Body of pancreas (tissue), 4 donors: ENCODE measurements at places on chromosomes 6 and 20. TPM values are rescaled to one million over a fixed set of nuclear protein-coding genes. Genes with fewer than 3 reads are reported as not detected.
A peak's percentile ranks its signal among the peaks of the same experiment; 100 is the strongest.

DNA sequence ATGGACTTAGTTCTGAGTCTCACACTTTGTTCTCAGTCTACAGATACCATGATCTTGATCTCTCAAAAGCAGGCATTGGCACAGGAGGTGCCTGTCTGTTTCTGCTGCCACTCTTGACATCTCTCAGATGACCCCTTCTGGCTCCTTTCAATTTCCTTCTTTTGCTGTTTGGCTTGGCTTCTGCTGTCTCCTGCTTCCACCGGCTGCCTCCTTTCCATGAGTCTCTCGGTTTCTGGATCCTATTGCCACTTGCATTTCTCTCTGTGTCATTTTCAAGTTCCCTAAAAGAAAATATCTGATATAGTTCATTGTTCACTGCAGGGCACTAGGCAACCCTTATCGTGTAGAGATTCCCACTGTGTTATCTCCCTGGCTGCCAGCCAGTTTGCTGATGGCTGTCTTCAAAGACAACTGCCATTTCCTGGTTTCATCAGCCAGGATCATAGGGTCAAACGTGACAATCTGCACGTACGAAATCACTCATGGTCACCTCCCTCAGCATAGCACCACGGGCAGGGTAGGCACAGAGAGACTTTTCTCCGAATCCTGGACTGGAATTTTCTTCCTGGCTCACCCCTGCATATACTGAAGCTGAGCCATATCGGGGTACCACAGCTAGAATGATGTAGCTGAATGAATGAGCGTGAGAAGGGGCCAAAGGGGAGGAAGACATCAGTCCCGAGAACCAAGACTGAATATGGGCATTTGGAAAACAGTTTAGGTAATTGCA is 144.6 kb upstream of the TMEM170B start:
- DNase-seq, result peak; percentile 20

DSP gene
- total RNA-seq, result 85.0 TPM

ZBTB22 gene
- total RNA-seq, result 12.7 TPM

COL19A1 gene
- 0.26 TPM for total RNA-seq

DNA sequence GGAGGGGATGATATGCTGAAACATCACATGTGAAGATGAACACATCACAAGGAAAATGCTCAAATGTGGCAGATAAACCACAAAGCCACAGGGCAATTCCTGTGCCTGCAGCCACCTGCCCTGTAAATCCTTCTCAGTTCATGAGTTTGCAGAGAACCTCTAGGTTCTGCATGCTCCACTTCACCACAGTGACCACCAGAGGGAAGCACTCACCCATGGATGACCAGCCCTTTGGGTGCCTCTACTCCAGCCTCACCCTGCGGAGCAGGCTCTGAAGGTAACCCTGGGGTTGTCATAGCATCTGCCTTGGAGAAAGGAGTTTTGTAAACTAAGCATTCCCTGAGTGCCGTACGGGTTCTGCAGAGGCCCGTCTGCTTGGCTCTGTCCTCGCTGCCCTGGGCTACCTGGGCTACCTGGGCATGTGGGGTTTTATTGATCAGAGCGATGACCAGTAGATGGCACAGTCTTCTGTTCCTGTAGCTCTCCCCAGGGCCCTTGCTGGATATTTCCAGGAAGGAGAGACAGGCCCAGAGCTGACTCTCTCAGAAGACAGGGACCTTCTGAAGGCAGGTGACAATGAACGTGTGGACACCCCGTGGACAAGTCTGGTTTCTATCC is 31.7 kb upstream of the CST1 start:
- DNase-seq, result no peak

- no peak for DNase-seq
Observed at GRCh38 chr6:90370493-90370959, 73.9 kb upstream of the BACH2 start.

PTP4A1 gene
- 26.7 TPM for total RNA-seq

KLHDC3 gene
- total RNA-seq, result 29.7 TPM

- DNase-seq, result peak; percentile 74
Observed at GRCh38 chr20:3753098-3753497, 14.5 kb downstream of the ADISSP start.

DNA sequence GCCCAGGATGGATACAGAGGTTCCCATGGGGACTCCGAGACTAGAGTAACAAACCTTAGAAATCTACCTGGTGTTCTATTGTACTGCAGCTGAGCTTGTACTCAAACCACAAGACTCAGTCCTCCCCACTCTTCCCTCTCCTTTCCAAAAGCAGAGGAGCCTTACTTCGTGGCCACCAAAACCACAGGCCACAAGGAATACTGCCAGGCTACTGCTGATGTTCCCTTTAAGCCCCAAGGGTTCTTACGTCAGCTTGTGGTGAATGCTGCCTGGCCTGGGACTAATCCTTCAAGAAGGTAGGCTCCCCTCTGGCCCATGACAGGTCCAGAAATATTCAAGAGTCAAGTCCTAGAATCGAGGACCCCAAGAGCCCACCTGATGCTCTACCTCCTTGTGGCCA is 10.5 kb upstream of the DEFB128 start:
- DNase-seq, result no peak

DNA sequence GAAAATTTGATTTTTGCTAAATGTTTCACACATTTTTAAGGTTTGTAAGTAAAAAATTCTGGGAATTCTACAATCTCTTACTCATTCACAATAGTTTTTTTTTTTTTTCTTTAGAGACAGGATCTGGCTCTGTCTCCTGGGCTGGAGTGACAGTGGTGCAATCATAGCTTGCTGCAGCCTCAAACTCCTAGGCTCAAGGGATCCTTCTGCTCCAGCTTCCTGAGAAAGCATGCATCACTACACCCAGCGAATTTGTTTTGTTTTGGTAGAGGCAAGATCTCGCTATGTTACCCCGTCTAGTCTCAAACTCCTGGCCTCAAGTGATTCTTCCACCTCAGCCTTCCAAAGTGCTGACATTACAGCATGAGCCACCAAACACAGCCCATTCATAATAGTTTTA is 232.8 kb downstream of the GJA1 start:
- DNase-seq, result no peak

DNA sequence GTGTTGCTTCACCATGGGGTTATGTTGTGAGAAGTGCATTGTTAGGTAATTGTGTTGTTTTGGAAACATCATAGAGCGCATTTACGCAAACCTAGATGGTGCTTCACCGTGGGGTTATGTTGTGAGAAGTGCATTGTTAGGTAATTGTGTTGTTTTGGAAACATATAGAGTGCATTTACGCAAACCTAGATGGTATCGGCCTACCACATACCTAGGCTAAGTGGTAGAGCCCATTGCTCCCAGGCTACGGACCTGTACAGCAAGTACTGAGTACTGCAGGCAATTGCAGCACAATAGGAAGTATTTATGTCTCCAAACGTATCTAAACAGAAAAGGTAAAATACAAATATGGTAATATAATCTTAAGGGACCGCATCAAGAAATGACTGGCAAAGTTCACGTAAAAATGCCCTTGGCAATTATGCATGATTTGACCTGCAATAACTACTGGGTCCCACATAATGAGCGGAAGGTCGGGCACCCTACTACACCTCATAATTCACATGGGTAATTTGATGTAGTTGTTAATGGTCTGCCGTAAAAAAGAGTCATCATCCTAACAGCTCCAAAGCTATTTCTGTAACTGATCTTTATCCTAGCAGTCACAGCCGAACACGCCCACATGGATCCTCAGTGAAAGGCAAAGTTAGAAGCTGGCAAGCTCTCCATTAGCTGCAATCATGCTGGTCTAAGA is 76.0 kb downstream of the RSPH3 start:
- no peak for DNase-seq

- DNase-seq, result no peak
Observed at GRCh38 chr6:135323202-135323668, 142.1 kb downstream of the MYB start.

GRCh38 chr6:104799134-104799657 is 60.5 kb downstream of the HACE1 start:
- DNase-seq, result no peak

- no peak for DNase-seq
Observed at GRCh38 chr20:62554214-62554897, 78.6 kb upstream of the GATA5 start.

GRCh38 chr6:33453393-33454008 is 875 bp upstream of the ZBTB9 start:
- no peak for DNase-seq

- no peak for DNase-seq
Observed at GRCh38 chr6:127180426-127180825, 62.0 kb downstream of the RSPO3 start.

DNA sequence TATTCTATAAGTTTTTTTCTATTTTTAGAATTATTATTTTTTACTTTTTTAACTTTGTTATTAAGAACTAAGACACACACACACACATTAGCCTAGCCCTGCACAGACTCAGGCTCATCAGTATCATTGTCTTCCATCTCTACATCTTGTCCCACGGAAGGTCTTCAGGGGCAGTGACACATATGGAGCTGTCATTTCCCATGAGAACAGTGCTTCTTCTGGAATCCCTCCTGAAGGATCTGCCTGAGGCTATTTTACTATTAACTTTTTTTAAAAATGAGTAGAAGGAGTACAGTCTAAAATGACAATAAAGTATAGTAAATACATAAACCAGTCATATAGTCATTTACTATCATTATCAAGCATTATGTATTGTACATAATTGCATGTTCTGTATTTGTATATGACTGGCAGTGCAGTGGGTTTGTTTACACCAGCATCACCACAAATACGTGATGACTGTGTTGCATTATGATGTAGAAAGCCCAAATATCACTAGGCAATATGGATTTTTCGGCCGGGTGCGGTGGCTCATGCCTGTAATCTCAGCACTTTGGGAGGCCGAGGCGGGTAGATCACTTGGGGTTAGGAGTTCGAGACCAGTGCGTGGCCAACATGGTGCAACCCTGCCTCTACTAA is 57.9 kb downstream of the HIVEP1 start:
- no peak for DNase-seq

DNA sequence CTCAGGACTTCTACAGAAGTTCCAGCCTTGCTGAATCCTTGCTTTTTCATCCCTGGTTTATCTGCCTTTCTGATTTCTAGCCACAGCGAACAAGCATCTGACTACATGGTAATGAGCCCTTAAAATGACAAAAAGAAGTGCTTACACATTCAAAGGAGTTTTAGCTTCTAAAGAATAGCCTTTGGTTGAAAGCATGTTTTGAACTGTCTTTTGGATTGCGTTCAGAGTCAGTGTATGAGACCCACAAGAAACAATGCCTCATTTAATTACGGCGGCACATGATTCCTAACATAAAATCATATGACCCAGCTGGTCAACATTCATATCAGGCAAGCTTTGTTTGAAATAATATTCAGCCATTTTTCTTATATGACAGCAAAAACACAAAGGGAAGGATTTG is 784.2 kb downstream of the KIF16B start:
- DNase-seq, result no peak
